ENCODE measurements at places on chromosomes 4 and X.

DNA sequence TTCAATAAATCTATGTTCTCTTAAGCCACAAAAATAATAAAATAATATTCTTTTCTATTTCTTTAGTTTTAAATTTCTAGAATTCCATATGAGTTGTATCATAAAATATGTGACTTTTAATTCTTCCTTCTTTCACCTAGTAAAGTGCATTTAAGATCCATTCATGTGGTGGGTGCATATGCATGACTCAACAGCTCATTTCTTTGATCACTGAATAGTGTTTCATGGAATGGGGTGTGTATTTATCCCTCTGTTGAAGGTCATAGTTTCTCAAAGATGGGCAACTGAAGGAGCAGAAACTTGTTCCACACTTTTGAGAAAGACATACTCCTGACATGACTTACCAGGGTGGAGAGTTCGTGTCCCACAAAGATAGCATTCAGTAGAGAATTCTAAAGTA, 1230.3 kb upstream of the AGA start:
- DNase-seq = no peak

GRCh38 chr4:160213366-160213765, 1110.5 kb downstream of the RAPGEF2 start:
- DNase-seq = no peak

- no peak for DNase-seq
These were observed 22.9 kb upstream of the CXCL2 start for GRCh38 chr4:74121643-74122579.

- DNase-seq = no peak
These were observed at the start of gene KLF8 for GRCh38 chrX:56232221-56233082. TSS of gene KLF8 (plus strand) at chrX:56232356. CDS start at chrX:56233335, 979 bp downstream.

GRCh38 chrX:128975745-128976144, 547.5 kb downstream of the SMARCA1 start:
- no peak for DNase-seq

DNA sequence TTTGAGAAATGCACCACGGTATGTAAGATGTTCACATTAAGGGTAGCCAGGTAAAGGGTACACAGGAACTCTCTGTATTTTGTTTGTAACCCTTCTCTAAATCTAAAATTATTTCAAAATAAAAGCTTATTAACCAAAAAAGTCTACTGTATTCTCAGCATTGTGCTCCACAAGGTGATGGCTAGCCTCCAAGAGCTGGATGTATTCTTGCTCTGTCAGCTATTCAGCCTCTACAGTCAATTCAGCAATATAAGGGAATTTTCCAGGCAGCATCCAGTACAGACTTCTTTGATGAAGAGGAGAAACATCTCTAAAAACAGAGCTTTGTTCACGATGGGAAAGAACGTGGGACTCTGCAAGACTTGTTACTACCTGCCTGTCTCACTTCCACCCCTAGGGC, 63.5 kb upstream of the MAOA start:
- no peak for DNase-seq

GRCh38 chrX:103793545-103793940, 16.9 kb downstream of the PLP1 start:
- no peak for DNase-seq

- no peak for DNase-seq
These were observed 14.3 kb upstream of the UBA1 start for GRCh38 chrX:47179221-47179927.

DNA sequence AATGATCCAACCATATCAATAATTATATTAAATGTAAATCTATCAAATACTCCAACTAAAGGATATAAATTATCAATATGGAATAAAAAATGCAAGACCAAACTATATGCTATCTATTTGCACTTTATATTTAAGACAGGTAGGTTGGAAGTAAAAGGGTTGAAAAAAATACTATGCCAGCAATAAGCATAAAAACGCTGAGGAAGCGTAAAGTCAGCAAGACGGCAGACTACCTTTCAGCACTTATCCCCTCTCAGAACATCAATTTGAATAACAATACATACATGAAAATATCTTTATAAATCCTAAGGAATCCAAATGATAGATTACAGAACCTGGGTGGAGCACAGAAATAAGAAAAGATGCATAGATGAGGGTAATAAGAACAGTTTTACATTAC, 14.0 kb upstream of the GABRA3 start:
- no peak for DNase-seq

DNA sequence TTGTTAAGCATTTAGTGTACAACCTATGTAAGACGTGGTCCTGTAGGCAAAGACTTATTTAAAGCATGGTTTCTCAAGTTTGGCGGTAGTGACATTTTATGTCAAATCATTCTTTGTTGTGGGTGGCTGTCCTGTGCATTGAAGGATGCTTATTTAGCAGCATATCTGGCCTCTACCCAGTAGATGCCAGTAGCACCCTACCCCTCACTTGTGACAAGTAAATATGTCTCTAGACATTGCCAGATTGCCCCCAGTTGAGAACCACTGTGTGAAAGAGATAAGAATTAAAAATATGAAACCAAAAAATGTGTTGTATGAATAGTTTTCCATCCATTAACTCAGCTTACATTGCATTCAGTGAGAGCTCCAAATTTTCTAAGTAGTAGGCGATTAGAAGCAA, 25.5 kb downstream of the MMAA start:
- DNase-seq = no peak

DNA sequence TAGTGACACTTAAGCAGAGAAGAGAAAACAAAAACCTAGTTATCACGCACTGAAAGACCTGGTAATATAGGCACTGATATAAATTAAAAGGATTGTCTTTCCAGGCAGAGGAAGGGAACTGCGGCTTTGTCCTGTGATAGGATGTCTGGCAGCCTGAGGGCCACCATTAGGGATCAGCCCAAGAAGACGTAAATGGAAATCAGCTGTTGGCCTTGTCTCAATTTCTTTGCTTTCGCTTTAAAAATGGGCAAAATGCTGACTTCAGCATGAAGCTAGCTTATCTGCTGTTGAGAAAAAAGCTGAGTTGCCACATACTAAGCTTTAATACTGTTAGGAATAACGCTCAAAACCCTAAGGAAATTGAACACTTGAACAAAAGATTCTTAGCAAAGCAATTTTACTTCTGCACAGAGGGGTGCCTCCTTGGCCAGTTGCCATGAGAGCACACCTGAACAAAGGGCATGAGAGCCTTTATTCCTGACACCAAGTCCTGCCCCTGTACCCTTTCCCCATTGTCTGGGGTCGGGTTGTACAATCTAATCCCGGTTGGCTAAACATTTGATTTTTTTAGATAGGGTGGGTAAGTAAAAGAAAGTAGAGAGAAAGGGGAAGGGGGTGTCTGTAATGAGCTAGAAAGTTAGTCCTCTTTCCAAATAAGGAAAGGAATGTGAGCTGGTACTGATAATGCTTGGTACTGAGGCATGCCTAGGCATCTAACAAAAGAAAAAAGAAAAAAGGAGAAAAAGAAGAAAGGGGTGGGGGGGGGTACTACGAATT, 85.1 kb upstream of the UCP1 start:
- DNase-seq = no peak

DNA sequence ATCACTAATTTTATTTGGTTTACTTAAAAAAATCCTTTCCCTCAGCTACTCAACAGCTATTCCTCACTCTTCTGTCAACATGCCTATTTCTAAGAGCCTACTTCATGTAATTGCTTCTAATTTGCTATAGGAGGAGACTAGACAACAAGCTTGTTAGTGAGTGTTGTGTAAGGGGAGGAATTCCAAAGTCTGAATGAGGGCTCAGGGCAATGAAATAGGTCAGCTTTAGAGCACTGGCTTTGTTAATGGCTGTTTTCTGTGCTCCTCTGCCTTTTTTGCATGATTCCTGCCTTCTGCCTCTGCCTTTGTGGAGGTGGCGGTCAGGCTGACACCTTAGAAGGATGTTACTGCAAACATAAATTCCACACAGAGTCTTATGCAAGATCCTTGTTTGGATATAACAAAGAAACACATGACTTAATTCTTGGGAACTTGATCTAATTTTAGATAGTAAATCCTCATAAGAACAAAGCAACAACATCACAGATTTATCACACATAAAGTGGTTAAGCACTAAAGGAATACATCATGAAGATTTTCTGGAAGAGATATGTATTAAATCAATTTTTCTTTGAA, 15.0 kb upstream of the PAGE1 start:
- no peak for DNase-seq

DNA sequence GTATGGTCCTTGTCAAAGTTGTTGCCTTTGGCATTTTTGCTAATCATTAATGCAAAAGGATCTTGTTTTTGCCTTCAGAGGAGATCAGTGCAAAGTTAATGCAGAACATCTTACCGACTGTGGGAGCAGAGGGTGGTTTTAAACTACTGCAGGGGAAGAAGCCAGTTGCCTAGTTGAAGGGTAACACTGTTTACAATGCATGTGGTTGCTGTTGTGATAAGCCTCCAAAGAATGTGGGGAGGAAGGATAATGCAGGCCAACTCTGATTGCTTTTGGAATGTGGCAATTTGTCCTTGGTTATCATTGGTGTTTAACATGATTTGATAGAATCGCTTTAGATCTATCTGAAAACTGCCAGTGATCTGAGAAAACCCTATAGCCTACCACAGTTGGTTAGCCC, 204.3 kb upstream of the TLL1 start:
- DNase-seq = no peak

DNA sequence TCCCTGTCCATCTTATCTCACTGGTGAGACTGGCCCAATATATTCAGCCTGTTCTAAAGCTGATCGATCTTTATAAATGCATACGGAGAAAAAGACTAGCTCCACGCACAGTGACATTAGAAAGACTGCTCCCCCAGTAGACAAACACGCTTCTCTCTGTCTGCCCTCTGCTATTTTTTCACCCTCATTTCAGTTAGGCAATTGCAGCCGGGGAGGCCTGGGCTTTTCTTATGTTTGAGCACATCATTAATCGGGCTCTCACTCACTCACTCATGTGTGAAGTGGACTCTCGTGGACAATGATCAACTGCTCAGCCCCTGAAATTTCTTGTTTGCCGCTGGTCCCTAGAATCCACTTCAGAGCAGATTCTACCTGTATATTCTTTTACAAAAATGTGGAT, 824.7 kb upstream of the TENM3 start:
- DNase-seq = no peak

- DNase-seq = no peak
These were observed 355.7 kb downstream of the MID1IP1 start for GRCh38 chrX:39157006-39157405.

GRCh38 chr4:120034913-120035312, 31.7 kb downstream of the MAD2L1 start:
- no peak for DNase-seq

DNA sequence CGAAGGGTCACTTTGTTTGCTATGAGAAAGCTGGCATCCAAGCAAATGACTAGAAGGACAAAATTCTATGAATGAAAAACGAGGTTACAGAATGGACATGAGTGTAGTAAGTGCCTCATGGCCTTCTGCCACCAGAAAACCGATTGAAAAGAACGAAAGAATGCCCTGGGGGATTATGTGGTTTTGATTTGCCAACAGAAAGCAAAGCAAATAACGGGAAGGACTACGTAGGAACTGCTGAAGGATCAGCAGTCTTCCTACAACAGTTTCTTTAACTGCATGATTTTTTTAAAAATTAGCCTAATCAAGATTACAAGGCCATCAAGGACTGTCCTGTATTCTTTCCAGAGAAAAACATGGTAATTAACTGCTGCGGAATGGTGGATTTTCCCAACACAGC, 50.6 kb downstream of the NRK start:
- DNase-seq = no peak

DNA sequence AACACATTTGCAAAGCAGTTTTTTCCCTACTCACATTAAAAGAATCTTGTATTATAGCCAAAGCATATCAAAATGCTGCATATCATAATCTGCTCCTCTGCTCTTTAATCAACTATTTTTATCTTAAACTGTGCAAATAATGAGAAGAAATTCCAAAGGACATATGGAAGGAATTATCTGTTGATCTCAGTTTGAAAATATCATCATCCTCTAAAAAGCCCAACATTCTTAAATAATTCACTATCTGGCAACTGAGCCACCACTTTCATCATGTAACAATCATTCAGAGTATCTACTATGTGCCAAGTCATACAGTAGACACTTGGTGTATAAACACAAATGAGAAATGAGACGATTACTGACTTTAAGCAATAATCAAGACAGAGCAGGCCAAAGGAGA, 63.0 kb downstream of the PRSS12 start:
- no peak for DNase-seq

DNA sequence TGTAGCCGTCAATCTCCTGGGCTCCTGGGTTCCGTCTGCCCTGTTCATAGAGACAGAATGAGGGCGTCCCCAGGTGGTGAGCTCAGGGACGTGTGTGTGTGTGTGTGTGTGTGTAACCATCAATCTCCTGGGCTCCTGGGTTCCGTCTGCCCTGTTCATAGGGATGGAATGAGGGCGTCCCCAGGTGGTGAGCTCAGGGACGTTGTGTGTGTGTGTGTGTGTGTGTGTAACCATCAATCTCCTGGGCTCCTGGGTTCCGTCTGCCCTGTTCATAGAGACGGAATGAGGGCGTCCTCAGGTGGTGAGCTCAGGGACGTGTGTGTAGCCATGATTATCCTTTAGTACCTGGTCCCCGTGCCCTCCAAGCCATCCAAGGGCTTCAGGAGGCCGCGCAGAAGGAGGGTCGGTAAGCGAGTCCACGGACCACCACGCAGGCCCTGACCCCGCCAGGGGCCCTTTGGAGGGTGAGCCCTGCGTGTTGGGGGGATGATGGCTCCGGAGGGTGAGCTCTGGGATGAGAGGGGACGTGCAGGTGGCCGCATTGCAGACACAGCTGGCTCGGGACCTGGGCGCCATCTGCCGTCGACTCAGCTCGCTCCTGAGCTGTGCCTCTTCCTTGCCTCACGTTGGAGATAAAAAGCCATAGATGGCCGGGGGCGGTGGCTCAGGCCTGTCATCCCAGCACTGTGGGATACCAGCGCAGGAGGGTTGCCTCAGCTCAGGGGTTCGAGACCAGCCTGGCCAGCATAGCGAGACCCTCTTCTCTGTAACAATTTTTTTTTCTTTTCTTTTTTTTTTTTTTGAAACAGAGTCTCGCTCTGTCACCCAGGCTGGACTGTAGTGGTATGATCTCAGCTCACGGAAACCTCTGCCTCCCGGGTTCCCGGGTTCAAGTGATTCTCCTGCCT, 5.4 kb upstream of the GTPBP6 start:
- DNase-seq = no peak

DNA sequence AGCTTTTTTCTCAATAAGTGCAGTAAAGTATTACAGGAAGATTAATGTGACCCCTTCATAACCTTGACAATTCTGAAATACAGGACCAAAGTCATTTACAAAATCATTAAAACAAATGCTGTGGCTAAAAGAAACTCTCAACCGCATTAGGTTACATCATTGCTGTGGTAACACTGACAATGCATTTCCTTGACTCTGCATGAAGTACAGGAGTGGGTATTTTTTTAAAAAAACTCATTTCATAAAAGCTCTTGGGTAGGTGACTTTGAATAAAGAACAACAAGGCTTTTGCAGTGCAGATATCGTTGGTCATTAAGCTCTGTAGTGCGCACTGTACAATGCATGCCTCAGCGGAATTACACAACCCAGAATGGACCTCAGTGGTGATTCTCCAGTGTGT, 23.4 kb upstream of the XK start:
- DNase-seq = no peak
